ENCODE measurements at places on chromosomes 5 and 9.

DNA sequence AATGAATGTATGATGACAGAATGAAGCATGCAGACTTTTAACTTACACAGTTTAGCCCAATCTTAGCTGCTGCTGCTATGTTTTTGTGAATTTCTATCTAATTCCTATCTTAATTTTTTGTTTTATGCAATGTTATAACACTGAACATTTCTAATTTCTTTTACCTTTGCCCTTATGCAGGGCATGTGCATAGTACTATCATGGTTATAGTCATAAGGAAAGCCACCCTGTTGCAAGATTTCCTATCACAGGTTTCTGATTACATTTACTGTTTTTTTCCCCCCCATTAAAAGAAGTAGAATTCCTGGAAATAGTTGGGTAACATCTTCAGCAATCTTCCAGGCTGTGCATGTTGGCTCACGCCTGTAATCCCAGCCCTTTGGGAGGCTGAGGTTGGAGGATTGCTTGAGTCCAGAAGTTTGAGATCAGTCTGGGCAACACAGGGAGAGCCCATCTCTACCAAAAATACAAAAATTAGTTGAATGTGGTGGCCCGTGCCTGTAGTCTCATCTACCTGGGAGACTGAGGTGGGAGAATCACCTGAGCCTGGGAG, 164.4 kb downstream of the KDM4C start:
- DNase-seq = no peak

DNA sequence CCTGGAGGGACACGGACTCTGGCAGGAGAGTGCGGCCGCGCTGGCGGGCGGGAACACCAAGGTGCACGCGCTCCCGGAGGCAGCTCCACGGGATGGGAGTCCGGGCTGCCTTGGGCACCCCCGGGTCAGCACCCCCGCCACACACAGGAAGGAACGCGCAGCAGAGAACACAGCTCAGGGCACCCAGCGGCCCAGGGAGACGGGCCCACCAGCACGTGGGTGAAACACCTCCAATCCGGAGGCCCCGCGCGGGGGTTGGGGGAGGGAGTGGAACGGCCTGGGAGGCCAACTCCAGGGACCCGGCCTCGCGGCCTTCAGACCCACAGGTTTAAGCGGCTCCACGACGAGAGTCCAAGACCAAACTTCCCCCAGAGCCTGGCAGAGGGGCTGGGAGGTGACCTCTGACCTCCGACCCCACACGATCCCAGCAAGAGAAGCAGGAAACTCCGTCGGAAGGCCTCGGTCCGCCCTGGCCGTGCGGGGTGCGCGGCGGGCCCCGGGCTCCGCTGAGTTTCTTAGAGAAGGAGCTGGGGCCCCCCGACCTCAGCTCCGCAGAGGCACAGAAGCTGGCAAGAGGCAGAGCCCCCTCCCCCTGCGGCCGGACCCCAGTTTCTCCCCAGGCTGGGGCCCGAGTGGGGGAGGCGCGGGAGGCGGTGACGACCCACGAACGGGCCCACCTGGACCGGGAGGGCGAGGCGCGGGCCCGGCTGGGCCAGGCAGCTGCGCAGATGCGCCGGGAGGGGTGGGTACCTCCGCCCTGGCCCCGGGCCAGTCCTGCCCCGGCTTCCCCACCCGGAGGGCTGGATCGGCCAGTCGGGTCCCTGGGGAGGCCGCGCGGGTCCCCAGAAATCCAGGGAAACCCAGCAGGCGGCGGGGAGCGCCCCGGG, 851 bp downstream of the NACC2 start:
- DNase-seq = peak; percentile 50

- DNase-seq = peak; percentile 86
Observed at GRCh38 chr9:8384091-8384490, 584.5 kb upstream of the DMAC1 start.

GRCh38 chr9:71685394-71685793, 82.9 kb downstream of the CEMIP2 start:
- peak; percentile 38 for DNase-seq

- peak; percentile 62 for DNase-seq
Observed at GRCh38 chr5:8729437-8729836, 816.4 kb downstream of the SEMA5A start.

DNA sequence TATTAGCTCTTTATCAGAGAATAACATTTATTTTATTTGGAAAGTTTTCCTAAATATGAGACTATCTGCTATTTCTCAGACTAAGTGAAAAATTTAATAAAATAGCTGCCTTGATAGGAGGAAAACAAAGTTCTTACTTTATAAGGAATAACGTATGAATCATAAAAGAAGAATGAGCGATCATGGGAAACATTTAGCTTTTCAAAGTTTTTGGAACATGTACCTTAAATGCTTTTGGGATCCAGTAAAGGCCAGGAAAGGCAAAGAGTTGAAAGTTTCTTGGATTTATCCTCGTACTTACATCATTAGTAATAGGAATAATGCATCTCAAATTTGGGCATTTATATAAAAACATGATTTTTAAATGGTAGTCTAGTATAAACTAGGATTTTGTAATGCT, 19.4 kb downstream of the OGN start:
- no peak for DNase-seq

GRCh38 chr5:67308988-67309688, 112.5 kb upstream of the CD180 start:
- DNase-seq = no peak

- DNase-seq = peak; percentile 30
Observed at GRCh38 chr9:5971740-5972139, 43.7 kb downstream of the RANBP6 start.

- DNase-seq = no peak
Observed at GRCh38 chr5:35404701-35405100, 174.4 kb upstream of the PRLR start.

- no peak for DNase-seq
Observed at GRCh38 chr9:127915801-127916719, 781 bp downstream of the ST6GALNAC4 start.

DNA sequence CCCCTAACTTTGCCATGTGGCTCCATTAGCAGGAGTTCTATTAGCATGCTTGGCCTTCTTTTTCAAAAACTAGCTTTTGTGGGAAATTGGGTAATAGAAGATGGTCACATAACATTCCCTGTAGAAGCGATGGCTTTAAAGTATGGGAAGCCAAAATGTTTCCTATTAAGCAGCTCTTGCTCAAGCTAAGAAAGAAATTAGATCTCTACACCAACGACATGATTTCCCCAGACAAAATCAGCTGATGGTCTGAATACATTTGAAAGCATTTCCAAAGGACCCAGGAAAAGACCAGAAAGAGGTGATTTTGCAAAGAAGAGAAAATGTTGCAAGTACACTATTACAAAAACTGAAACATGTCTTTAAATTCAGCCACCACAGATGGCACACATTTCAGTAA, 4.8 kb upstream of the NFIL3 start:
- DNase-seq = peak; percentile 54

DNA sequence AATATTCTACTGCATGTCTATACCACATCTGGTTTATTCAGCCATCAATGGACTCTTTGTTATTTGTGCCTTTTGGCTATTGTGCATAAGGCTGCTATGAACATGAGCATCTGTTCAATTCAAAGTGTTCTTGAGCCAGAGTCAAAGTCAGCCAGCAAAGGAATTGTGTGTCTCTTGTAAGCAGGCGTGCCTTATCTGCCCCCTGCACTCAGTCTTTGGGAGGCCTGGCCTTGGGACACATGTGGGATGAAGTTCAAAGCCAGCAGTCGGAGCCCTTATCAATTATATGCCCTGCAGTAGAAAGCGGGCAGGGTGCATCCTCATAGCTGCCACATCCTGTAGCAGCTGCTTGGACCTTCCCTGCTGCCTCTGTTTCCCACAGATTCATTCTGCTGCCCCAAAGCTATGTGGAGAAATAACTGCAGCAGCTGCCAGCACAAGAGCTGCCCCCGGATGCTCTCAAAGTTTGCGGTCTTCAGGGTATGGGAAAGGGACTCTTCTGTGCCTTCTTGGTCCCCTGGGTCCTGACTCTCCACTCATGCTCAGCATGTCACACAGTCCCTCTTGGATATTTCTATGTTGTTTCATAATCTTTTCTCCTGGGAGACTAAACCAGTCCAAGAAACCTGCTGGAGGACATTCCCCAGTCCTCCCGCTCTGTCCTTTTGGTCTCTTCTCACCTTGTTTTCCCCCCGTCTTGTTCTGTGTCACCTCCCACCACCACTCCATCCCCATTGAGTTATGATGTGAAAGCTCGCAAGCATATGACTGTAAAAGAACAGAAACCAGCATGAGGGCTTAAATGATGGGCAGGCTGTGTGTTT, 35.9 kb downstream of the STOM start:
- DNase-seq = no peak

- peak; percentile 88 for DNase-seq
Observed at GRCh38 chr5:10077791-10078545, 171.7 kb downstream of the ATPSCKMT start.

DNA sequence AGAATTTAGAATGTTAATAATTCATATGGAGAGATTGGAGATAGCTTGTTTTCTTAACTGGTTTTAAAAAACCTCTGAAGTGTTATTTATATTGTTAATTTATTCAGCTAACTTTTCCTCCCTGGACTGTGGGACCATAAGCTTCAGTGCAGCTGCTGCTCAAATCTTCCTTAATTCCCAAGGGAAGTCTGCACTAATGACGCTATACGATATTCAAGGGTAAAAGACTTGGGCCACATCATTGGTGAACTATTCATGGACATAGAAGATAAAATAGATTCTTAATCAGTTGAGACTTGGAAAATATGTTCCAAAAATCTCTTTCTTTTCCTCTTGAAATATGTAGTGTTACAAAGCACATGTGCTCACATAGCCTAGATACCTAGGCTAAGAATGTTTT, 31.1 kb upstream of the GAS1 start:
- DNase-seq = no peak

- DNase-seq = peak; percentile 72
Observed at GRCh38 chr5:142484821-142485387, 160.1 kb upstream of the SPRY4 start.

GRCh38 chr9:91839926-91840465, 110.0 kb downstream of the ROR2 start:
- no peak for DNase-seq

- no peak for DNase-seq
Observed at GRCh38 chr9:134299883-134300282, 26.4 kb upstream of the RXRA start.

DNA sequence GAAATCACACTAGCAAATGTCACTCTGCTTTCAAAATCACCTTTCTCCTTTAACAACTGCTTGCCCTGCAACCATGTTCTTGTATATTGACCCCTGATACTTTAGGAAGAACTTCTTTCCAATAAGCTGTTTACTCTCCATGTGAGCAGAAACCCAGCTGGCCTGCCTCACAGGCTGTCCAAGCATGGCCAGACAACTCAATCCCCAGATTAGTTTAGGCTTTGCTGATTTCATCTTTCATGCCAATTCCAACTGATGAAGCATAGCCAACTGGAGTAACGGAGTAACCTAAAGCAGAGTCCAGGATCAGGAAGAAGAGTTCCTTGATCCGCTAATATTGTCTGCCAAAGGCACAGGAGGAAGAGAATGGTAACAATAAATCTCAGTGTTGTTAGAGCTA, 56.7 kb upstream of the HTR1A start:
- DNase-seq = no peak

DNA sequence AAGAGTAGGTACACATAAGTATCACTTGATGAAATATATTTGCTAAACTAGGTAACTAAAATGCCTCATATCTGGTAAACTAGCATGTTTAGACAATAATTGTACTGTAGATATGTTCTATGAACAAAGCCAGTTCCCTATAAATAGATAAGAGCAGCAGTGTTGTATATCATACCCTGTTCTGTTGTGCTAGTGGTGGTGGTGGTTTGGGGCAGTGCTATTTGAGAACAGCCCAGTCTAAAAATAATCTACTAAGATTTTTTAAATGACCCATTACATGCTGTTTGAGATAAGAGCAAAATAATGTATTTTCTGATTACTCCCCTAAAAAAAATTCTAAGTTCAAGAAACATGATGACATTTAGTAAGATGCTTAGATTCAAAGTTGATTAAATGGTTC, 829.2 kb upstream of the DMAC1 start:
- DNase-seq = no peak

- DNase-seq = no peak
Observed at GRCh38 chr5:149902177-149902576, 42.4 kb downstream of the PDE6A start.

GRCh38 chr9:4746278-4747030, 5.5 kb upstream of the AK3 start:
- DNase-seq = no peak

- DNase-seq = no peak
Observed at GRCh38 chr5:115735108-115735998, 81.1 kb downstream of the CDO1 start.

DNA sequence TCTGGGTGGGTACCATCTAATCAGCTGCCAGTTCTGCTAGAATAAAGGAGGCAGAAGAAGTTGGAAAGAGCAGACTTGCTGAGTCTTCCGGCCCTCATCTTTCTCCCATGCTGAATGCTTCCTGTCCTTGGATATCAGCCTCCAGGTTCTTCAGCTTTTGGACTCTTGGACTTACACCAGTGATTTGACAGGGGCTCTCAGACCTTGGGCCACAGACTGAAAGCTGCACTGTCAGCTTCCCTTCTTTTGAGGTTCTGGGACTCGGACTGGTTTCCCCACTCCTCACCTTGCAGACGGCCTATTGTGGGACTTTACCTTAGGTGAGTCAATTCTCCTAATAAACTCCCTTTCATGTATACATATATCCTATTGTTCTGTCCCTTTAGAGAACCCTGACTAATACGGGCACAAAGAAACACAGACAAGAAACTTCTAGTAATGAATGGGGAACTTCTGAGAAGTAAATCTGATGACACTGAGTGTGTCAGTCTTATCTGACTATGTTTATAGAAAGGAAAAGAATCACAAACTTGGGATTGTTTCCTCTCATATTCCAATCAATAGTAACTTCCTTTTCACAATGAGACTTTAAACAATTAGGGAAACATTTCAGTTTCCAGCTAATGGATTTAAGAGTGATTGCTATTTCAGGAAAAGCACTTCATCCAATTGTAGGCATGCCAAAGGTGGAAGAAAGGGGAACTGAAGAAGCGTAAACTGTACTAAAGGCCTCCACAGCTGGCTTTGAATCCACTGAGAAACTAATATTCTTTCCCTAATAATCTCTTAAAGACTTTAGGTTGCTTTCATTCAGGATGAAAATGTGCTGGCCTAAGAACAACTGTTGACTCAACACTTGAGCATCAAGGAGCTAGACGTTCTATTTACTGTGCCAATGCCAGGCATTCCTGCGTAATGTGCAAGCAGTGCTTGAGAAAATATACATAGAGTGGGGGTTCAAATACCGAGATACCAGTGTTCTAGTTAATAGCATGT, 127.9 kb upstream of the PTGER4 start:
- DNase-seq = peak; percentile 95

- DNase-seq = no peak
Observed at GRCh38 chr9:132127888-132128534, 33.8 kb upstream of the NTNG2 start.
